ENCODE measurements at places on chromosomes 2 and 18.

DNA sequence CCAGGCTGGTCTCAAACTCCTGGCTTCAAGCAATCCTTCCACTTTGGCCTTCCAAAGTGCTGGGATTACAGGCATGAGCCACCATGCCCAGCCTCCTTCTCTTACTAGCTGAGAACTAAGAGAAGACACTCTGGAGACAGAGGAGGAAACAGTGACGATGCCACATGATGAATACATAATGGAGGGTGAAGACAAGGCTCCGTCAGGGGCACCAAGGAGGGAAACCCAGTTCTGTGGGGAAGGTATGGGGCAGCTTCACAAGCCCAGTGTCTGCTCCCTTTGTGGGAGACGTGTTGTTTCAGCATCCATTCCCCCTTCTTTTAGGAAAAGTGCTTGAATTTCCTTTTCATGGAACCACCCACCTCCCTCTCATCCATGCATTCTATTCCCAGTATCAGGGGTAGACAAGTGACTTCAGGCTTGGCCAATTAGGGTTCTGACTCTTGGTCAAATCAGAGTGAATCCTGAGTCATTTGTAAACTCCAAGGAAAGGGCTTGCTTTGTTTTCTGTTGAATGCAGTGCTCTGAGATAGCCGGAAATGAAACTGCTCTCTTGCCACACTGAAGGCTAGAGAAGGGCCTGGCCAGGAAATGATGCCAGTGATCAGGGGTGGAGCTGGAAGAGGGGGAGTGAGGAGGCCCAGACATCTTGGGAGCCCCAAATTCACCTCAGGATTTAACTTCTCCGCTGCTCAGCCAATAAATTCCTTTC is 23.7 kb downstream of the TMEM127 start:
- peak; percentile 23 for DNase-seq

DNA sequence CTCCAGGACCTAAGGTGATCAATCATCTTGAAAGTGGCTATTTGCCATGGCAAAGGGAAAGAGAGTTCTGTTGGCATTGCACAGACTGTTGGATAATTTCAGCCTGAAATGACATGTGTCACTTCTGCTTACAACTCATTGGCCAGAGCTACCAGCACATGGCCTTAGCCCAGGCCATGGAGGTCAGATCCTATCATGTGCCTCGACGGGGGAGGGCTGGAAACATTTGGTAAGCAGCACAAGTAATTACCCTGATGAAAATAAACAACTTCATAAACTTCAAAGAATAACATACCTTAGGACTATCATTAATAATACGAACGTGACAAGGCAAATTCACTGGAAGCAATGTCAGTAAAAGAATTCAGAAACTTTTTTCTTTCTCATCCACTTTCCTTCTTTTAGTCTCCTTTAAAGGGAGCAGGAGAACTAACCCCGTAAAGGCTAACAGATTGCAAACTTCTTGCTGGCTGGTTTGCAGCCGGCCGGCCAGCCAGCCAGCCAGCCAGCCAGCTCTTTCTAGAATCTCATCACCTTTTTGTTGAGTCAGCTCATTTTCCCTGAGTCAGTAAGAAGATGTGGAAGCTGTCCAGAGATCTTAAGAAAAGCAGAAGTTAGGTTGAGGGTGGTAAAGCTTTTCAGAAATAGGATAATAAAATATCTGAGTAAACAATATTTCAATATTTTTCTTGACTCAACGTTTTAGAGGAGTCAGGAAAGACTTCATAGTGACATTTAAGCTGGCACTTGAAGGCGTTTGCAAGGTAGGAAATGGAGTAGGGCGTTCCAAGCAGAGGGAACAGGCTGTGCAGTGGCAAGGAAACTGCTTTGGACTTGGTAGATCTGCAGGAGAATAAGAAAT is 31.9 kb downstream of the CNRIP1 start:
- no peak for DNase-seq

- no peak for DNase-seq
These were observed 118.3 kb upstream of the NETO1 start for GRCh38 chr18:72986103-72986502.

GRCh38 chr2:102155703-102156515 is 13.4 kb downstream of the IL1R1 start:
- DNase-seq = no peak

DNA sequence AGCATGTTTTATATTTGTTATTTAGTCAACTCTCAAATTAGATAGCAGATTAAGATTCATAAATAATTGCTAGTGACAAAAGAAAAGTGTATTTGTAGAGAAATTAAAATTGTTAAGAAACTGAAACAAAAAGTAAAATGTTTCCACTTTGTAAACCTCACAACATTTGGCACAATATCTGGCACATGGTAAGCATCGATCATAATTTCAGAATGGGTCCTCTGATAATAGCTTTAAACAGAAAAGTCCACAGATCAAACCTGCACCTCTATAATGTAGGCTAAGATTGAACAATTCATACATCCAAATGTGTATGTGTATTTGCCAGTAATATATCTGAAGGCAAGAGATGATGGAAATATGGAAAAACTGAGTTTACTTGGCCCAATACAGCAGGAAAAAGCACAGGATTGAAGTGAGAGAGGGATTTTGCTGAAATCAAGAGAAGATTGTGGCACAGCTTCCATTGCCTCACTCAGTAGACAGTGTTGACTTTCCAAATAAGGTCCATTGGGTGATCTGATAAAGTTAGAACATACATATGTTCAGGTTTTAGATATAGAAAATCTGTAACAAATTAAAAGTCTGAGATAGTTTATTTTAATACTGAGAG is 39.4 kb downstream of the COBLL1 start:
- DNase-seq = no peak

- peak; percentile 58 for DNase-seq
These were observed 625 bp downstream of the ARPC2 start for GRCh38 chr2:218217360-218218267.

- DNase-seq = no peak
These were observed 31.4 kb upstream of the CD28 start for GRCh38 chr2:203675086-203675485.

- DNase-seq = no peak
These were observed 2.5 kb upstream of the ANO7 start for GRCh38 chr2:241185961-241186360.

DNA sequence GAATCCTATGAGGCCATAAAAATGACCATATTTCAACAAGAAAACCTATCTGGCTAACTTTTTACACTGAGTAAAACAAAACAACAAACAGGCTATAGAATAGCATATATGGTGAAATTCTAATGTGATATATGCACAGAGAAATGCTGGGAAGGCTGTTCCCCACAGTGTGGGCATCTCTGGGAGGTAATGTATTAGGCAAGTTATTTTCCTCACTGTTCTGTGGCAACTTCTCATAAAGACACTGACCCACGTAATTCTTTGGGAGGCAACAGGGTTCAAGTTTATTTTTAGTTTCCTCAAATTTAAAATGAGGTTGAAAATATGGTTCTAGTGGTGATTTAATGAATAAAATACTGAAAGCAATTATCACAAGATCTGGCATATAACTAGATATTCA is 46.7 kb downstream of the RNU4ATAC start:
- no peak for DNase-seq

DNA sequence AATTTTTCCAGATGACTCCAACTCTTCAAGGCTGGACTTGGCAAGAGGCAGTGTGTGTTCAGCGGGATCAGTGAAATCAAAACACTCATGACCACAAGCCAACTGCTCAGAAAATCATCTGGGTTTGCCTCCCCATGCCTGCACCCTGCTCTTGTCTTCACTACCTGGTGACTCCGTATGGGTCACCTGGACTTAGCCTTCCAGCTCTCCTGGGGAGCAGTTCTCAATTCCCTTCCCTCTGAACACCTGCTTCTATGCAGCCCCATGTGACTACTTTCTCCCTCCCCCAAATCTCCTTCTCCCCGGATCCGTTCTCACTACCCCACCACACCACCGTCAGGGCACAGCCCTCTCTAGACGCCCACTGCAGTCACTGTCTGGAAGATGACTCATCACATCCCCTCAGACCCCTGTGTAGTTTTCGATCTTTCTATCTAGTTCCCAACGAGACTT is 130.2 kb upstream of the ID2 start:
- DNase-seq = no peak

DNA sequence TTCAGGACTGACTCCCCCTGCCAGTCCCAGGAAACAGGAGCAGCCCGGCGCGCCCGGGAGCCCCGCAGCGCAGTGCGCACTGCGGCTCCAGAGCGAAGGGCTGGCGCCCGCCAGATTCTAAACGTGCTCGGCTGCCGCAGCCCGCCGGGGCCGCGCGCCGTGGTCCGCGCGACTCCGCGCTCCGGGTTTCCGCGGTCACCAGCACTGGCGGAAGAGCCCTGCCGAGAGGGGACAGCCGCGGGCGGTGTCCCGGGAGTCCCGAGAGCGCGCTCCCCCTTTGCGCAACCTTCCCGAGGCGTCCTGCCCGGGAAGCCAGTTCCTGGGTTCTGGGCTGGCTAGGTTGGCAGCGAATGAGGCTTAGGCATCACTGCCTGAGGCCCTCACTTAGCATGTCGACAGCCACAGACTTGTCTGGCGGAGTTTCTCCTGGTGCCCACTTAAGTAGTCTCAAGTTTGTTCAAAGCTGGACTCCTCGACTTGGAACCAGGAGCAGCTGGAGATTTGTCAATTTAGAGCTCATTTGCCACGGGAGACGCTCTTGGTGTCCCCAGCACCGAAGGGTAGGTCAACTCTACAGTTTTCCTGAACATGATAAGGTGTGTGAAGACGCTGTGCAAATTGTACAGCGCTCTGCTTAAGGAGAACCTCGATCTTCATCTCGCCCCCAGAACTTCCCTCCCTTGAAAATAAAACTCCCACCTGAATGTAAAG is 1.5 kb upstream of the VSNL1 start:
- no peak for DNase-seq

GRCh38 chr2:72996117-72996502 is 75.4 kb downstream of the SFXN5 start:
- no peak for DNase-seq

GRCh38 chr2:207126724-207127308 is 38.9 kb downstream of the KLF7 start:
- no peak for DNase-seq

DNA sequence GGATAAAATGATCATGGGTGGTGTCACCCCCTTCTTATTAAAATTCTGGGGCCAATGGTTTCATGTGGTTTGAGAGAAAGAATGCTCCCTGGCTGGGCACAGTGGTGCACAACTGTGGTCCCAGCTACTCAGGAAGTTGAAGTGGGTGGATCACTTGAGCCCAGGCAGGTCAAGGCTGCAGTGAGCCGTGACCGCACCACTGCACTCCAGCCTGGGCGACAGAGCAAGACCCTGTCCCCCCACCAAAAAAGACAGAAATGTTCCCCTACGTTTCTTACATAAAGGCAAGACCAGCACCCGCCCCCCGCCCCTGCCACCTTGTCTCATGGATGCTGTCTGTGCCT is 53.0 kb upstream of the ID2 start:
- DNase-seq = no peak

DNA sequence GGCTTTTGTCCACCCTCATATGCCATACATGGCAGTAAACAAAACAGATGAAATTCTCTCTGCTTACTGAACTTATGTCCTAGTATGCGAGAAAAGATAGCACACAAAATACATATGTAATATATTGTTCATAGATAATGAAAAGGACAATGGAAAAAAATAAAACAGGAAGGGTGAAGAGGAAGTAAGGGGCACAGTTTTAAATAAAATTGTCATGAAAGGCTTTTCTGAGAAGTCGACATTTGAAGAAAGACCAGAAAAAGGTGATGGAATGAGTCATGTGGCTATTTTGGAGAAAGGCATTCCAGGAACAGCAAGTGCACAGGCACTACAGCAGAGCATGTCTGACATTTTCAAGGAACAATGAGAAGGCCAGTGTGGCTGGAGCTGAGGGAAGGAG is 56.4 kb downstream of the KCNH7 start:
- DNase-seq = no peak

- DNase-seq = no peak
These were observed 11.7 kb downstream of the ARHGAP28 start for GRCh38 chr18:6741232-6741663.

GRCh38 chr2:230784795-230785194 is 72.2 kb downstream of the CAB39 start:
- no peak for DNase-seq

- no peak for DNase-seq
These were observed 839.9 kb downstream of the BCL11A start for GRCh38 chr2:59713577-59713976.

- DNase-seq = no peak
These were observed 19.9 kb downstream of the ATOH8 start for GRCh38 chr2:85773692-85774091.

- no peak for DNase-seq
These were observed 19.9 kb upstream of the ELAC1 start for GRCh38 chr18:50947899-50948298.

DNA sequence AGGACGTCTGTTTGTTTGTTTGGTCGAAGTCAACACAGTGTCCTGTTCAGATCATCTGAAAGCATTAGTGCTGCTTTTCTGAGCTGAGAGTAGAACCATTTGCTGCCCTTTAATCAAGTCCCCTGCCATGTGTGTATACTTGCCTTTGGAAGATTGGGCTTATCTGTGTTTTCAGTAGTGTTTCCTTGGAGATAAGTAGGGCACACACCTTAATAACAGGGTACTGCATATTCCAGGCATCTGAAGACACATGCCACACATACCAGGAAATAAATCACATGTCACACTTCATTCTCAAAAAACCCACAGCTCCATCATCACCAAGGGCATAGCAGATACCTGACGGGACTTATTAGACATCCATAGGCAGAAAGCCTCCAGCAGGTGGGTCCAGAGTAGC is 157.4 kb downstream of the SOX11 start:
- DNase-seq = no peak

DNA sequence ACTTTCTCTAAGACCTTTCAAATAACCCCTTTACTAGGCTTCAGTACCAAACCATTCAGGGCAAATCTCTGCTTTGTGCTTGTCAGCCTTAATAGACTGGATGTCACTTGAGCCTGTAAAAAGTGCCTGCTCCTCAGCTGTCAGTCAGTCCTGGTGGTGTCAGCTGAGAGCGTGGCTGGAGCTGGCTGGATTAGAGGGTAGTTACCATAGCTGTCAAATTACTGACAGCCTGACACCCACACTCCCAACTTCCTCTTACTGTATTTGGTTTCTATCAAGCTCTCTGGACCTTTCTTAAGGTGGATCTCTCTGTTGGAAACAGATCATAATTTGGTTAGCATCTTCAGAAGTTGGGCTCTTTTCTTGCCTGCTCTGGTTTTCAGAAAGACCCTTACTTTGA is 371.4 kb upstream of the ATP5MC3 start:
- DNase-seq = no peak

- DNase-seq = no peak
These were observed 594.4 kb downstream of the DPP10 start for GRCh38 chr2:115036818-115037217.

GRCh38 chr2:55871637-55872036 is 51.9 kb downstream of the EFEMP1 start:
- DNase-seq = no peak

GRCh38 chr2:75100011-75100800 is 99.1 kb downstream of the TACR1 start:
- DNase-seq = no peak
